Occipital lobe (tissue), 3 donors: ENCODE measurements at places on chromosomes 11 and 22.

GRCh38 chr11:406796-407650 is 7.8 kb downstream of the SIGIRR start:
- DNase-seq = no peak

- DNase-seq = no peak
These were observed 41.3 kb upstream of the TTC12 start for GRCh38 chr11:113272927-113273615.

- DNase-seq = no peak
These were observed 86.1 kb downstream of the GRIA4 start for GRCh38 chr11:105696000-105696399.

- no peak for DNase-seq
These were observed 593.5 kb upstream of the FAT3 start for GRCh38 chr11:91630916-91631673.

DNA sequence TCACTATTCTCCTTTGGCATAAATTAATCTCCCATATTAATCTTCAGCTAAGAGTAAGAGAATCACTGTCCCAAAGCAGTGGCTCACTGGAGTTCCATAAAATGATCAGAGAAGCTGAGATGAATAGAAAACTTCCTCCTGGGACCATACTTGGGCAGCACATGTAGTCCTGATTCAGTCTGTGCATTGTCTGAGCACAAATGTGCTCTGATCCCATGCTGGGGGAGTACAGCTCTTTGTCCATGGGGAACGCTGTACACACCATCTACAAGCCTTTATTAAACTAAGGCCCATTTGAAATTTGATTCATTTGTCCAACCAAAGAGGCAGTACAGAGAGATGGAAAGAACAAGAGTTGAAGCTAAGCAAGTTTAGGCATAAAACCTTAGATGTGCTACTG is 147.4 kb upstream of the PGR start:
- DNase-seq = no peak
